ENCODE measurements at places on chromosomes 2 and 18. TPM values are rescaled to one million over a fixed set of nuclear protein-coding genes. Genes with fewer than 3 reads are reported as not detected.

DNA sequence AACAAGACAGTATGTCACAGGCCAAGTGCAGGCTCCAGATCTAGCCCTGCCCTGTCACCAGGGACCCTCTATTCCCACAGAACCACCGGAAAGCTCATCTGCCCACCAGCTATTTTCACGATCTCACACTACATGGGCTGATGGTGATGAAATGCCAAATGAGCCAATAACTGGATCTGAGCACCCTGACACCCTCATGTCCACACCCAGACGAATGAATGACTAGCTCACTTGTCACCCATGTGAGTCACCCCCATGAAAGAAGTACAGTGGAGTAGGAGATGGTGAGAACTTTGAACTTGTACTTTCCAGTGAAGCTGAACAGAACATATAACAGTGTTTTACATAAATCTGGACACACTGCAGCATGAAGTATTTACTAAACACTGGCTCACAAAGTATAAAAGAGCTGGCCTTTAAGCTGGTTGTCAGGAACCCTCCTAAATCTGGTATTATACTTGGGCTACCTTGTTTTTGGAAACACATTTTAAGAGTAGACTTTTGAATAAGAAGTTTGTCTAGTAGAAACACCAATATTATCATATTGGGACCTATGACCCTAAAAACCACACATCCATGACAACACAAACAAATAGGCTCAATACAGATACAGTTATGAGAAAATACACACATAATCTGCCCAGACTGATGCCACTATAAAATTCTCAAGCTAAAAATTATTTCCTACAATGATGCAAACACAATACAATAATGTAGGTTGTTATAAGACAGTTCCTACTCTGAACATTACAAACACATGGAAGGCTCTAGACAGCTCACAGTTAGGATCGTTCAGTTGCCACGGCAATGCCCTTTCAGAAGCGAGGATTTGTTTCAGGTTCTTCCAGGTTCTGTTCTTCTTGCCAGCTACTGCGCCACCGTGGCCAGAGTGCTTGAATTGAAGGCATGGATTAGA is 19.0 kb downstream of the INO80C start:
- DNase-seq: no peak

GRCh38 chr2:96579422-96579821 is 42.9 kb downstream of the ARID5A start:
- no peak for DNase-seq

DNA sequence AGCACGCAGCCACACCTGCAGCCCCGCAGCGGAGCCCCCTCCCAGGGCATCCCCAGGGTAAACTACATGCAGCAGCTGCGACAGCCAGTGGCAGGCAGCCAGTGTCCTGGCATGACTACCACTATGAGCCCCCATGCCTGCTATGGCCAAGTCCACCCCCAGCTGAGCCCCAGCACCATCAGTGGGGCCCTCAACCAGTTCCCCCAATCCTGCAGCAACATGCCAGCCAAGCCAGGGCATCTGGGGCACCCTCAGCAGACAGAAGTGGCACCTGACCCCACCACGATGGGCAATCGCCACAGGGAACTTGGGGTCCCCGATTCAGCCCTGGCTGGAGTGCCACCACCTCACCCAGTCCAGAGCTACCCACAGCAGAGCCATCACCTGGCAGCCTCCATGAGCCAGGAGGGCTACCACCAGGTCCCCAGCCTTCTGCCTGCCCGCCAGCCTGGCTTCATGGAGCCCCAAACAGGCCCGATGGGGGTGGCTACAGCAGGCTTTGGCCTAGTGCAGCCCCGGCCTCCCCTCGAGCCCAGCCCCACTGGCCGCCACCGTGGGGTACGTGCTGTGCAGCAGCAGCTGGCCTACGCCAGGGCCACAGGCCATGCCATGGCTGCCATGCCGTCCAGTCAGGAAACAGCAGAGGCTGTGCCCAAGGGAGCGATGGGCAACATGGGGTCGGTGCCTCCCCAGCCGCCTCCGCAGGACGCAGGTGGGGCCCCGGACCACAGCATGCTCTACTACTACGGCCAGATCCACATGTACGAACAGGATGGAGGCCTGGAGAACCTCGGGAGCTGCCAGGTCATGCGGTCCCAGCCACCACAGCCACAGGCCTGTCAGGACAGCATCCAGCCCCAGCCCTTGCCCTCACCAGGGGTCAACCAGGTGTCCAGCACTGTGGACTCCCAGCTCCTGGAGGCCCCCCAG is 254.1 kb downstream of the GLI2 start:
- DNase-seq: no peak

DNA sequence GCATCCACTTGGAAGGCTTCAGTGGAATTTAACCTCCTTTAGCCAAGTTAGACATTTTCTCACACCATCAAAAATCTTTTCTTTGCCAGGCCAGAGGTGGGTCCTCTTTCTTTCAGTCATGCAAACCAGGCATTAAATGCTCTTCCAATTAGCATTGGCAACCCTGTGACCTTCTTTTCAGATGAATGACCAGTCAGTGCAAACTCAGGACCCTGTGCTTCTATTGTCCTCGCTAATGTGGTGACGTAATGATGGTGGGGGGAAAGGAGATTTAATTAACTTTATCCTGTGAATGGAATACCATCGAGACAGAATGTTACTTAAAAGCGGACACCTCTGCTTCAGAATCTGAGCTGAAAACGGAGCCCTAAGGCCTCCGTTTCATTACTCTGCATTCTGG is 23.2 kb upstream of the STPG4 start:
- DNase-seq: no peak

GRCh38 chr2:238875471-238876231 is 27.8 kb downstream of the TWIST2 start:
- no peak for DNase-seq

GRCh38 chr18:13811993-13812392 is 12.0 kb upstream of the MC5R start:
- no peak for DNase-seq

DNA sequence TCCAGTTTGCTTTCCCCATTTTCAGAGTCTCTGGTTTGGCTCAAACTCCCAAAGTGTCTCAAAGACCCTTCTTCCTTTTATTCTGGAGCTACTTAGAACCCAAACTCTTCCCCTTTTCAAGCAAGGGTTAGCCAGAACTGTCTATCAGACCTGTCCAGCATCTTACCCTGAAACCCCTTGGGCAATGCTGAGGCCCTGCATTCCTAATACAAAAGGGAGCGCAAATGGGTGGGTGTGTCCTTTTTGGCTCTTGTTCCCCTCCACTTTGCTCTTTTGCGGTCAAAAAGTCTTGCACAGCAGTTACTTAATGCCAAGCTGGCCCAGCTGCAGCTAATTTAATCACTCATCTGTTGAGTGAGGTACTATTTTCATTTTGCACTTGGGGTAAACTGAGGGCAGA is 231.2 kb upstream of the FOSL2 start:
- no peak for DNase-seq

GRCh38 chr18:36745219-36745975 is 83.4 kb downstream of the TPGS2 start:
- no peak for DNase-seq

GRCh38 chr2:232477751-232478510 is 9.7 kb downstream of the ECEL1 start:
- no peak for DNase-seq

- DNase-seq: peak; percentile 81
These were observed 762 bp upstream of the GAD1 start for GRCh38 chr2:170815746-170816503.

- DNase-seq: no peak
These were observed 82.8 kb downstream of the GLI2 start for GRCh38 chr2:120818441-120818920.

- DNase-seq: no peak
These were observed 391.3 kb downstream of the SETBP1 start for GRCh38 chr18:45071956-45072355.

Gene GREB1L
- total RNA-seq: not detected

Measured in natural killer cell (primary cell).